Glutamatergic neuron (in vitro differentiated cells): ENCODE measurements at places on chromosomes 3 and 15.

- no peak for DNase-seq
Observed at GRCh38 chr3:463252-464192, 267.0 kb downstream of the CHL1 start.

- no peak for DNase-seq
Observed at GRCh38 chr15:26870346-26870745, 3.5 kb downstream of the GABRA5 start.

DNA sequence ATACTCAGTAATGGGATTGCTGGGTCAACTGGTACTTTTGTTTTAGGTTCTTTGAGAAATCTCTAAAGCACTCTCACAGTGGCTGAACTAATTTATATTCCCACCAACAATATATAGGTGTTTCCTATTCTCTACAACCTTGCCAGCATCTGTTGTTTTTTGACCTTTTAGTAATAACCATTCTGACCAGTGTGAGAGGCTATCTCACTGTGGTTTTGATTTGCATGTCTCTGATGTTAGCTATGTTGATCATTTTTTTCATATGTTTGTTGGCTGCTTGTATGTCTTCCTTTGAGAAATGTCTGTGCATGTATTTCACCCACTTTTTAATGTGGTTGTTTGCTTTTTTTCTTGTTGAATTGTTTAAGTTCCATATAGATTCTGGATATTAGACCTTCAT, 98.2 kb upstream of the DCBLD2 start:
- DNase-seq = no peak

DNA sequence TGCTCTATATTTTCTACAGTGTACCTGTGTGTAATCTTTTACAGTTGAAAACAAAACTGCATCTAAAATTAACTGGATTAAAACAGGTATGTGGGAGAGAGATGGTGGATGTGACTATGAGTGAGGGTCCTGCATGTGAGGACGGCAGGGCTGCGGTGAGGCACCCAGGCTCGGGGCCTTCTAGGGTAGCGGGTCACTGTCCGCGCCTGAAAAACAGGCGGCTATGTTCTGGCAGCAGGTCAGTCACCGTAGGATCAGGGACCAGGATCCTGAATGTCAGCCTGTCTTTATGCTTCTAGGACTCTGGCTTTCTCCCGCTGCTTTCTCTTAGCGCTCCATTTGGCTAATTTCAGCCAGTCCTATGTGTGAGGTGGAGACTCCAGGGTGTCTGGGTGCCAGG, 12.6 kb downstream of the TMEM40 start:
- no peak for DNase-seq

DNA sequence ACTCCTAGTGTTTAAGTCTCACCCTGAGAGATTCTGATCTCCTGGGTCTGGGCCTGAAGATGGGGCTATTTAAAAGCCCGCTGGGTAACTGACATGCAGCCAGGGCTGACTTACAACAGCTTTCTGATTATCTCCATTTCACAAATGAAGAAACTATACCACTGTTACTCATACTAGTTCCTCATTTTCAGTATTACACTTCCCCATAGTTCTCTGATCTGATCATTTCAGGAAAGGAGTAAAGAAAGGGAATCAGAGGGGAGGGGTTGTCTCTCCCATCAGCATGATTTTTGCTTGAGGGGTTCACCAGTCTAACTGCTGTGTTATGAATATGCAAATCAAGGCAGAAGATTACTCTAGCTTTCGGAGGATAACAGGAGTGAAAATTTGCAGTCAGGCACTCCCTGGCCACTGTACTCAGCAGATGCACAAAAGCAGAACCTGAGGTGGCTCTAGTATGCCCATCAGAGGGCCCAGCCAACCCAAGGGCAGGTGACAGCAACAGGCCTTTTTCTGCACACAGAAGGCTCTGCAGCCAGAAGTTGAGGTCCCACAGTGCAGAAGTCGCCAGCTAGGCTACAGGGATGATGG, 59.4 kb downstream of the DAPK2 start:
- DNase-seq = no peak

DNA sequence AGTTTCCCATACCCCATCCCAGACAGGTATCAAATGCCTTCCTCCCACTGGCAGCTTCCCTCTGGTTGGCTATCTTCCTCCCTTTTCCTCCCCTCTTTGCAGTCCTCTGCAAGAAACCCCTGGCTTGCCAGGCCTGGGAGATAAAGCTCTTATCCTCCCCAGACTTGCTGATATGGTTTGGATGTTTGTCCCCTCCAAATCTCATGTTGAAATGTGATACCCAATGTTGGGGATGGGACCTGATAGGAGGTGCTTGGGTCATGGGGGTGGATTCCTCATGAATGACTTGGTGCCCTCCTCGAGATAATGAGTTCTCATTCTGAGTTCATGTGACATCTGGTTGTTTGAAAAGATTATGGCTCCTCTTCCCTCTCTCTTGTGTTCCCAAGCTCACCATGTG, 32.2 kb upstream of the SNRK start:
- DNase-seq = no peak

DNA sequence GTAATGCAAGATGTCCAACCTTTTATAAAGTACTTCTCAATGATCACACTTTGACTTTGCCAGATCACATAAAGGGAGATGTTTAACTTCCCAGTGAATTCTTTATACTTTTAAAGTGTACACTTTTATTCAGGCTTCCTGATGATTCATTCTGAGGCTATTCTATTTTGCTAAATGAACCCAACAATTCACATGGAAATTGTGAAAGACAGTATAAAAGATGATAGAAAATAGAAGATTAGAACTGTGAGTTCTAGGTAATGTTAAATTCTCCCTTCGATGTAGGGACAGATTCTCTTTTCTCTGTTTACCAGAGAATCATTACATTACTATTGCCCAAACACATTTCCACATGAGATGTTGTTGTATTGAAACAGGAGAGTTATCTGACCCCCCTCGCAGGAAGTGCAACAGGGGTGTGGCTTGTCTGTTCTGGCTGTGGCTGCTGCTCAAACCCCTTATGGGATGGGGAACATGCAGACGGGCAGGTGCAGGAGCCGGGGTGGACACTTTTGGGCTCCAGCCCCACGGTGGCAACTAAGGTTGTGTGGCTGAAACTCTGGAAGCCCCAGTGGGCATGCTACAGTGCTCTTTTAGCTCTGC, 131.3 kb upstream of the LRTM1 start:
- no peak for DNase-seq

GRCh38 chr3:195007766-195008165, 263.2 kb downstream of the XXYLT1 start:
- no peak for DNase-seq
